ENCODE measurements at places on chromosomes 11 and 22. TPM values are rescaled to one million over a fixed set of nuclear protein-coding genes. Genes with fewer than 3 reads are reported as not detected.

DNA sequence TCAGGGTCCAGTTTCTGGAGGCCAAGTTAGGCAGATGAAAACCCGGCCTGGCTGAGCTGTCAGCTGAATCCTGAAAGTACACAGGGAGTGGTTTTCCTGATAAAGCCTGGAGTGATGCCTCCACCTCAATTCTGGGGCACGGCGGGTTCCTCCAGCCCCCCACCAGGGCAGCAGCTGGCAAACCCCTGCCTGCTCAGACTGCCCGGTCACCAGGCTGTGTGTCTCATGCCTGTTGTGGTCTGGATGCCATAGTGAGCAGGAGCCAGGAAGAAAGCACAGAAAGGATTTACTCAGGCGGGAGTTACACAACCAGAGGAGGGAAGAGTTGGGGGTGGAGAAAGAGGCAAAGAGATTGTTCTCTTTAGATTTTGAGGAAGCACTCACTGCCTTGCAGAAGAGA lies 119.9 kb upstream of the RASSF10 start:
- DNase-seq = no peak

Gene TRIM66
- total RNA-seq = 12.5 TPM

Gene EHD1
- total RNA-seq = 91.5 TPM

Gene OR4X2
- total RNA-seq = not detected

DNA sequence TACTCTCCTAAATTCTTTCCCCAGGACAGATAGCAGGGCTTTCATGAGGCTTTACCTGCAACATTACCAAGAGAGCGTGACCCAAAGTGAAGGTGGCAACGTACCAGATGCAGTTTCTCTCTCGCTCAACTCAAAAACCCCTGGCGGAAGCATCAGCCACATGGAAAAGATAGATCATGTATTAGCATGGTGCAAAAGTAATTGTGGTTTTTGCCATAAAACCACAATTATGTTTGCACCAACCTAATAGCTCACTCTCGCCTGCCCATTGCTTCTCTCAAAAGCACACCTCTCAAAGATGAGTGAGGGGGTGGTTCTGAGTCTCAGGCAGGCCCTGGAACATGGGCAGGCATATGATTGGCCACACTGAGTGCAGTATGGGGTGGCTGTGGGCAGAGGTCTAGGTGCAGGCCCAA lies 7.0 kb downstream of the MS4A6A start:
- no peak for DNase-seq

Gene MUC6
- not detected for total RNA-seq

DNA sequence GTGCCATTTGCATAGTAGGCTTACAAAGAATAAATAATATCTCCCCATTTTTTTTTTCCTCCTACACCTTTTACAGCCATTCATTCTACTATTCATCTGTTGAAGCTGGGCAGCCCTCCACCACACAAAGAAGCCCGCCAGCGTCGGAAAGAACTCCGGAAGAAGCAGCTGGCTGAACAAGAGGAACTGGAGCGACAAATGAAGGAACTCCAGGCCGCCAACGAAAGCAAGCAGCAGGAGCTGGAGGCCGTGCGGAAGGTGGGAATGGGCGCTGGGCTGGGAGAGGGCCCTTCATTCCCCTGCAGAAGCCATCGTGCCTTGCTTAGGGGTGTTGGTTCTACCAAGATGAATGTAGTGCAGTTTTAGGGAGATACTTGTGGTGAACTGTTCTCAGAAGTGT lies 68.6 kb downstream of the SWAP70 start:
- DNase-seq = no peak
